ENCODE measurements at places on chromosomes 12 and 14.

GRCh38 chr14:96434040-96434439 is 42.1 kb downstream of the AK7 start:
- no peak for DNase-seq

- DNase-seq = no peak
Measured at GRCh38 chr12:117316336-117316735, 45.1 kb downstream of the NOS1 start.

- no peak for DNase-seq
Measured at GRCh38 chr12:104094284-104094683, 30.0 kb downstream of the HCFC2 start.

- DNase-seq = no peak
Measured at GRCh38 chr12:59182191-59182590, 261.9 kb upstream of the LRIG3 start.

DNA sequence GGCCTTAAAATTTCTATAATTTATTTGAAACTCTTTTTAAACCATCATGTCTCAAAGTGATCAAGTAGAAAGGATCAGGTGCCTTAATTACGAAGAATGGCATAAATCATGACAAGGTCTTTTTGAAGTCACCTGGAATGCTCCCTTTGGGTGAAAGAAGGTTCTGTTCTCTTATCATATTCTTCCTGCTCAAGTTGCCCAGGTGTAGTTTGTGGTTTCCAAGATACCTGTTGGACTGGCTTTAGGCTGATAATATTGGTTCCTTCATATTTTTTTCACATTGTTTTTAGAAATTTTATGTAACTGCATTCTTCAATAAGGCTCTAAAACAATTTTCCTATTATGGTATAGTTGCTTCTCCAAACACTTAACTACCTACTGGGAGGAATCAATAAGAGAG is 29.2 kb downstream of the RASSF3 start:
- no peak for DNase-seq

DNA sequence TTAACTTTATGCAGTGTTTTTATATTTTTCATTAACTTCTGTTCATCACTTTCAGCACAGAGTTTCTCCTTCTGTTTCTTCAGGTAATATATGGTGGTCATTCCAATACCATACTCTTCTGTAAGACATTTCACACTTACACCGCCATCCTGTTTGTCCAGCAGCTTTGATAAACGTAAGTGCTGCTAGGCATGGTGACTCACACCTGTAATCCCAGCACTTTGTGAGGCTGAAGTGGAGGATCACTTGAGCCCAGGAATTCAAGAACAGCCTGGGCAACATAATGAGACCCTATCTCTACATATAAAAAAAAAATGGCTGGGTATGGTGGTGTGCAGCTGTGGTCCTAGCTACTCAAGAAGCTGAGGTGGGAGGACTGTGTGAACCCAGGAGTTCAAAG is 55.8 kb downstream of the EXOC5 start:
- no peak for DNase-seq

DNA sequence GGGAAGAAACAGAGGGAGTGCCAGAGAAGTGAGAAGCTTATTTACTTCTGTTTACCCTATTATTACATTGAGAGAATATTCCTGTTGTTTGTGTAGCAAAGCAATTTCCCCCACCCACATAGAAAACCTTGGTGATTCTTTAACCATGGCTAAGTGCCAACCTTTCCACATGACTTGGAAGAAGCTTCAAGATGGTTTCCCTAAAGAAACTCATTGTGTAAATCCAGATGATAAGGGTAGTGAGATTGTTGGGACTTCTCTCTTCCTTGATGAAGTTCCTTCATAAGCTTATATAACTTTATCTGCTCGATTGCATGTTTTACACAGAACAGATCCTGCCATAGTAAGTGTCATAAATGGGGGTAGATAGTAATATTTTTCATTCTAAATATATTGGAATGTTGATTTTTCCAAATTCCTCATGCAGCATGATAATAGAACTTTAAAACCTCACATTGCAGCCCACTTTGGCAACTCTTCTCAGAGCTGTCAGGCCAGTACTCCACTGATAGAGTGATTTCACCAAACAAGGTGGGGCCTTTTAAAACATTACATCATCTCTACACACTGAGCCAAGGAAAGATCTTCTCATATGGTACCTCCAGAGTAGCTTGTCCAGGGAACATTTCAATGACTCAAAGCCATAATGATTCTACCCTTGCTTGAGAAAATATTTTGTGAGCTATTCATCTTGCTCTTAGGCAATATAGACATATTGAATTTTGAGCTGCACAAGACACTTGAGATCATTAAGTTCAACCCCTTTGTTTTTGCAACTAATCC is 47.8 kb upstream of the KIF21A start:
- DNase-seq = peak; percentile 77

DNA sequence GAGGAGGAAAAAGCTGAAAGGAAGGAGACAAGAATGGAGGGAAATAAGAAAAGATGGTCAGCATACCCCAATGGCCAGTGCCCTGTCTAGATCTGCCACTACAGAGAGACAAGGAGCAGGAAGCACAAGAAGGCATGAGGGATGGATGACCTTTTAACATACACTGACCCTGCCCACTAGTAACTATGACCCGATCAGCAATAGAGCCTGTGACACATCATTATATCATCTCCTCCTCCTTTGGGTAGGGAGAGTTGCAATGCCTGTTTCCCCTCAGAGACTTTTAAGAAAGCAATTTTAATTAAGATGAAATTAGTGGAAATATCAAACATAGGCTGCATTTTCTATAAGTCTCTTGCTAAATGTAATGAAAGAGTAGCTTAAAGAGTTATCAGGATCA is 4.7 kb upstream of the SLC2A13 start:
- no peak for DNase-seq

DNA sequence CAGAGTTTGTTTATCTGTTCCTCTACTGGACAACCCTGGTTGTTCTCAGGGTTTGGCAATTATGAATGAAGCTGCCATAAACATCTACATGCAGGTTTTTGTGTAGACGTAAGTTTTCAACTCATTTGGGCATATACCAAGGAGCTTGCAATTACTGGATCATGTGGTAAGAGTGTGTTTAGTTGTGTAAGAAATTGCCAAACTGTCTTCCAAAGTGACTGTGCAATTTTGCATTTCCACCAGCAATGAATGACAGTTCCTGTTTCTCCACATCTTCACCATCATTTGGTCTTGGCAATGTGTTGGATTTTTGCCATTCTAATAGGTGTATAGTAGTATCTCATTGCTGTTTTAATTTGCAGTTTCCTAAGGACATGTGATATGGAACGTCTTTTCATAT is 39.8 kb upstream of the FBXO33 start:
- DNase-seq = no peak

GRCh38 chr14:57835766-57836165 is 30.1 kb downstream of the SLC35F4 start:
- DNase-seq = no peak

DNA sequence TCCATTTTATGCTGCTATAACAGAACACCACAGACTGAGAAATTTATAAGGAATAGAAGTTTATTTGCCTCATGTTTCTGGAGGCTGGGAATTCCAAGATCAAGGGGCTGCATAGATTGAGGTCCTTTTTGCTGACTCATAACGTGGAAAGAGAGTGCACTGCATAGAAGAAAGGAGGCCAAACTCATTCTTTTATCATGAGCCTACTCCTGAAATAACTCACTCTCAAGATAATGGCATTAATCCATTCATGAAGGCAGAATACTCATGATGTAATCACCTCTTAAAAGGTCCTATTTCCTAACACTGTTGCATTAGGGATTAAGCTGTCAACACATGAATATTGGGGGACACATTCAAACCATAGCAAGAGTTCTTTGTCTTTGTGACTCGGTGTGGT is 60.0 kb upstream of the FBXO33 start:
- peak; percentile 9 for DNase-seq

DNA sequence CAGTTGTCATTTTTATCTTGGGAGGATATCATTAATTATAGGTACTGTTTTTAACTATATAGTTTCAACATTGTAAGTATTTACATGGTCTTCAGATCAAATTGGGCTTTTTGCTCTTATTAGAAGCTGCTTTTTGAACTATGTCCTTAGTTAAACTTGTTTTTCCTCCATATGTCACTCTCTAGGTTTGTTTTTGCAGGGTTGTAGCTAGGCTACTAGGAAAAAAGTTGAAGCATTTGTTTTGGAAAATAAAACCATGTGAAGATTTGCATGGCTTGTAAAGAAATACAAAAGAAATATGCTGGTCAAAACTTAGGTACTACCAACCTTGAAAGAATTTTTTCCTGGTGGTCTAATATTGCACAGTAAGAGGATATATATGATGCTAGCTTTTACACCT is 3.4 kb downstream of the ARID2 start:
- no peak for DNase-seq

DNA sequence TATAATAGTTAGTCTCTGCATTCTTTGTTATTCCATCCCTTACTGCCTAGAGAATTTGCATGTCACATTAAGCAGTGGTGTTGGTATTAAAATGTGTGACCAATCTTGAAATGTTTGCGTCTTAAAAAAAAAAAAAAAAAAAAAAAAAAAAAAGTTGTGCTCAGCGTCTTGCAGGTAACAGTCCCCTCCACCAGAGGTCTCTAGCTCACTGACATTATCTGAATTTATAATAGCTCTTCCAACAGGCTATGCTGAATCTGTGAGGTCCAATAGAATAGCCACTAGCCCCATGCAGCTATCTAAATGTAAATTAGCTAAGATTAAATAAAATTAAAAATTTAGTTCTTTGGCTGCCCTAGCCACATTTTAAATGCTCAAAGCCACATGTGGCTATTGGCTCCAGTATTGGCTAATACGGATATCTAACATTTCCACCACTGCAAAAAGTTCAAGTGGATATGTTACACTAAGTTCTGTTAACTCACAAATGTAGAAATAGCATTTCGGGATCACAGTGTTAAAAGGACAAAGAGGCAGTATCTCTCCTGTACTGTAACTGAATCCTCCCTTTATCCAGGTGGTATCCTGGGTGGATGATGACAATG is 28.7 kb downstream of the NKX2-8 start:
- DNase-seq = peak; percentile 55

- no peak for DNase-seq
Measured at GRCh38 chr14:86450085-86450484, 920.1 kb downstream of the FLRT2 start.

GRCh38 chr12:6821591-6822425 is at the start of gene GPR162:
Gene GPR162, plus strand, starts transcription at chr12:6821821. Its CDS starts 2,078 bp downstream, at chr12:6823899.
- no peak for DNase-seq

DNA sequence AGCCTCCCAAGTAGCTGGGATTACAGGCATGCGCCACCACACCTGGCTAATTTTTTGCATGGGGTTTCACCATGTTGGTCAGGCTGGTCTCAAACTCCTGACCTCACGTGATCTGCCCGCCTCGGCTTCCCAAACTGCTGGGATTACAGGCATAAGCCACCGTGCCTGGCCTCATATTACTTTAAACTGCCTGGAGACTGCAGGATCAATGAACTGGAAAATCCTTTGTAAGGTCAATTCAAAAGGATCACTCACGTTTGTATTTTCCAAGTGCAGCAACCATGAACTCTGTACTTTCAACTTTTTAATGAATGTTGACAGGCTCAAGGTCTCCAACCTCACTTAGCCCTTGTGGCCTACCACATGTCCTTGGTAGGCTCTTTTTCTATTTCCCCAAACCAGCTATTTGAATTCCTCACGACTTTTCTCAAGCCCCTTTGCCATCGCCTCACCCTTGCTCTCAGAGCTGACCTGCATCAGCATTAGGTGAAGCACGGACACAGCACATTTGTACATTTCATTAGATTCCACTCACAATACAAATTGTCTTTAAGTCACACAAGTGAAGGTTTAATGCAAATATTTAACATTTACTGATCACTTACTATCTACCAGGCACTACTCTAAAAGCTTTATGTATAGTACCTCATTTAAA is 42.2 kb upstream of the GCH1 start:
- no peak for DNase-seq

GRCh38 chr12:109818905-109819500 is 14.2 kb downstream of the TRPV4 start:
- peak; percentile 87 for DNase-seq

- DNase-seq = peak; percentile 33
Measured at GRCh38 chr12:105273601-105274000, 37.6 kb upstream of the APPL2 start.

DNA sequence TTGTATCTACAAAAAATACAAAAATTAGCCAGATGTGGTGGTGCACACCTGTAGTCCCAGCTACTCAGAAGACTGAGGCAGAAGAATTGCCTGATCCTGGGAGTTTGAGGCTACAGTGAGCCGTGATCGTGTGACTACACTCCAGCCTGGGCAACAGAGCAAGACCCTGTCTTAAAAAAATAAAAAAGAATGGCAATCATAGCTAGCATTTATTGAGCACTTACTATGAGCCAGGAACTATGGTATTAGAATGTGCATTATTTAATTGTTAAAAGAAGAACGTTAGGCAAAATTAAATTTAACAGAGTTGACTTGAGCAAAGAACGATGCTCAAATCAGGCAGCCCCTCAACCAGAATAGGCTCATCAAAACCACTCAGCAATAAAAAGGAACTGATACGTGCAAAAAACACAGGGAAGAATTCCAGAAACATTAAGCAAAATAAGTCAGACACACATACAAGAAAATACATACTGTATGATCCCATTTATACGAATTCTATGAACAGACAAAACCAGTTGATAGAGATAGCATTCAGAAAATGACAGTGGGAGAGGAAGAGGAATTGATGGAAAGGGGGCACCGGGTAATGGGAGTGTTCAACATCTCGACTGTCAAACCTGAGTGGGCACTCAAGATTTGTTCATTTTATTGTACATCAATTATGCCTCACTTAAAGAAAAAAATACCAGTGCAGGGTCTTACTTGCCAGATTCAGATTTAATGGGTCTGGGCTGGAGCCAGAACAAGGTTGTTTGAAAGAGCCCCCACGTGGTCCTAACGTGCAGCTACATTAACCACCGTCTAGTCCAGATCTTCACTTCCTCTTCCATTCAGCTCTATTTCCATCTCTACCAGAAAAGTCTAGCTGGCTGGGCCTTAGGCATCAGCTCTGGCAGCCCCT is 8.0 kb downstream of the SCNN1A start:
- no peak for DNase-seq

GRCh38 chr12:58414398-58414871 is 473.1 kb downstream of the ATP23 start:
- DNase-seq = no peak

All from RWPE1 (cell line).